Naive thymus-derived CD8-positive, alpha-beta T cell (primary cell): ENCODE measurements at places on chromosomes 3 and 15.

DNA sequence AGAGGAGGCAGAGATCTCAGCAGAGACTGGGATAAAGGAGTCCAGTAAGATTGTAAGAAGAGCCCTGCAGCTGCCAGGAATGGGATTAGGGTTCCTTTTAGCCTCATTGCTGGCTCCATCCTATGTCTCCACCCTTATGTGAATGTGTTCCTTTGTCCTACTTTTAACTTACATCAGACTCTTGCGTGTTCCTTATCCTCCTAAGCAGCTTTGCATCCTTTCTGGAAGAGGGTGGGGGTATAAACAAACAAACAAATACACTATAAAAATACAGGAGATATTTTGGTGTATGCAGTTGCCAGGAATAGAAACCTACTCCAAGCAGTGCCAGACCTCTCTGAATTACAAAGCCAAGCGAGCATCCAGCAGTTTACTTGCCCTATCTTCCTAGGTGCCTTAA is 194.7 kb downstream of the ADAMTS9 start:
- H3K36me3 ChIP-seq = no peaks in the 10 kb centered on the region
- no peaks in the 10 kb centered on the region for H3K4me1 ChIP-seq
- no peak overlapping the region for H3K27ac ChIP-seq
- no peak for DNase-seq
- H3K27me3 ChIP-seq = peaks cover 75% of the 10 kb centered on the region

- H3K4me3 ChIP-seq = no peak overlapping the region
- H3K27me3 ChIP-seq = no peaks in the 10 kb centered on the region
- no peaks in the 10 kb centered on the region for H3K4me1 ChIP-seq
Observed at GRCh38 chr3:103512595-103512994, 1077.8 kb downstream of the ZPLD1 start.

GRCh38 chr3:168794427-168794826 is 698.7 kb upstream of the GOLIM4 start:
- no peaks in the 10 kb centered on the region for H3K4me1 ChIP-seq
- H3K27ac ChIP-seq = no peak overlapping the region
- no peaks in the 10 kb centered on the region for H3K27me3 ChIP-seq
- no peak overlapping the region for H3K4me3 ChIP-seq
- no peaks in the 10 kb centered on the region for H3K36me3 ChIP-seq

DNA sequence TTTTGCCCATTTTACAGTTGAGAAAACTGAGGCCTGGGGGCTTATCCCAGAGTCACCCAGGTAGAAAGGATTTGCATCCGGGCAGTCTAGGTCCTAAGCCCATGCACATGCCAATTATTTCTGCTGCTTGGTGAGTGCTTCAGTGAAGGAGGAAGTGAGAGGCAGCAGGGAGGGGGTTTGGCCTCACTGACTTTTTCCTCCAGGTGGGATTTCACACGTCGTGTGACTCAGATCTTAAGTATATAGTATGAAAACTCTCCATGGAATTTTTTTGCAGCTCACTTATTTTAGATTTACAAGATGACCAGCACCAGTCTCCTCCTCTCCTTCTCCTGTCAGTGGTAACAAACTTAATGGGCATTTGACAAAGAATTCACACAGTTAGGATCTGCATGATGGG is 4.6 kb downstream of the ITGA11 start:
- peaks cover 30% of the 10 kb centered on the region for H3K27me3 ChIP-seq
- no peak for DNase-seq
- no peaks in the 10 kb centered on the region for H3K36me3 ChIP-seq
- H3K4me1 ChIP-seq = peaks cover 1% of the 10 kb centered on the region

GRCh38 chr15:68623301-68623892 is 44.6 kb downstream of the CORO2B start:
- DNase-seq = no peak

- no peak for DNase-seq
- H3K27me3 ChIP-seq = no peaks in the 10 kb centered on the region
- peaks cover 28% of the 10 kb centered on the region for H3K36me3 ChIP-seq
- H3K27ac ChIP-seq = no peak overlapping the region
- no peak overlapping the region for H3K4me3 ChIP-seq
Observed at GRCh38 chr15:25677719-25678499, 185.2 kb downstream of the ATP10A start.

GRCh38 chr3:132253262-132253878 is 63.8 kb upstream of the ACP3 start:
- H3K27me3 ChIP-seq = peaks cover 3% of the 10 kb centered on the region
- no peak overlapping the region for H3K4me3 ChIP-seq
- H3K36me3 ChIP-seq = no peaks in the 10 kb centered on the region

DNA sequence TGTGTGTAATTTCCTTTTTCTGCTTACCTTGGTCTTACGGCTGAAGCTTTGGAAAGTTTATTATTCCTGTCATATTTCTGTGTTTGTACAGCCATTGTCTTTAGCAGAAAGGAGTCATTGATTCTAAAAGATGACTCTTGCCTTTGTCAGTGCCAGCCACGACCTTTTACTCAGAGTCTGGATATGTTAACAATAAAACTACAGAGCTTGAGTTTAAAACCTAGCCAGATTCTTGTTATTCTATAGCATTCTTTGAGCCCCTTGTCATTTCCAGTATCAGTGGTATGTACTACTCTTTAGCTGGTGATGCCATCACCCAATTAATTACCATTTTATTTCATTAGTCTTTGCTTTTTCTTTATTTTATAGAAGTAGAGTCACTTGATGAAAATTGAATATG is 142.4 kb downstream of the TCF12 start:
- no peak overlapping the region for H3K27ac ChIP-seq
- H3K27me3 ChIP-seq = no peaks in the 10 kb centered on the region
- peaks cover 48% of the 10 kb centered on the region for H3K4me1 ChIP-seq
- H3K36me3 ChIP-seq = peaks cover 22% of the 10 kb centered on the region
- H3K4me3 ChIP-seq = no peak overlapping the region

DNA sequence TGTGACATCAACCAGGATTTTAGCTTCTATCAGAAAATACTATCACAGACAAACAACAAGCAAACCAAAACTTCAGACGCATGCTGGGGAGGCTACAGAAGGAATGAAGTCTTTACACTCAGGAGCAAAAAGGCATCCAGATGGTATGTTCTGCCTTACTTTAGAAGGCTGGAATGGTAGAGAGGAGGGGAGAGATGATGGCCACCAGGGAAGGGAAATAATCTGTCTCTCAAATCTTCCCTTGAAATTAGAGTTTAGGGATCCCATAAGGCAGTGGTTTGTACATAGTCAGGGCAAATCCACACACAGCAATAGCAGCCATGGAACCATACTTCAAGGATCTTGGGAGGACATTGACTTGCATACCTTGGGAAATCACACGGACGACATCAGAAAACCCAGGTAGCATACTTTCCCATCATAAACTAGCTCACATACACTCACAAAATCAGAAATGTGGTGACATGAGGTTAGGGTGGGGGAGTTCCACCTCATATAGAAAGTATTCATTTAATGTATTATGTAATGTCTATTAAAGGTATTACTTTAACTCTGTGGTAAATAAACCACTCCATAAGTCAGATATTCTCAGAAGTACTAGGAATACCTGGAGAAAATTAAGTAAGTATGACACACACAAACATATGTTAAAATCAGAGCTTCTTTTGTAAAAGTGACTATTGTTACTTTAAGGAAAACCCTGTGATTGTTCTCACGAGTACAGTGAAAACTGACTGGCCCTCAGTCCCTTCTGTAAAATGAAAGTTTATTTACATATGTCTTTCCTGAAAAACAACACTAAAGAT is 9.4 kb downstream of the BTLA start:
- peak overlapping the region; percentile 74 for H3K27ac ChIP-seq
- H3K36me3 ChIP-seq = peaks cover 42% of the 10 kb centered on the region
- no peaks in the 10 kb centered on the region for H3K27me3 ChIP-seq
- DNase-seq = no peak
- peaks cover 66% of the 10 kb centered on the region for H3K4me1 ChIP-seq

GRCh38 chr3:177158461-177158860 is 38.8 kb downstream of the TBL1XR1 start:
- no peak overlapping the region for H3K4me3 ChIP-seq
- no peak overlapping the region for H3K27ac ChIP-seq
- no peak for DNase-seq
- H3K27me3 ChIP-seq = no peaks in the 10 kb centered on the region
